Bronchial epithelial cell (primary cell): ENCODE measurements at places on chromosomes 12 and 14.

DNA sequence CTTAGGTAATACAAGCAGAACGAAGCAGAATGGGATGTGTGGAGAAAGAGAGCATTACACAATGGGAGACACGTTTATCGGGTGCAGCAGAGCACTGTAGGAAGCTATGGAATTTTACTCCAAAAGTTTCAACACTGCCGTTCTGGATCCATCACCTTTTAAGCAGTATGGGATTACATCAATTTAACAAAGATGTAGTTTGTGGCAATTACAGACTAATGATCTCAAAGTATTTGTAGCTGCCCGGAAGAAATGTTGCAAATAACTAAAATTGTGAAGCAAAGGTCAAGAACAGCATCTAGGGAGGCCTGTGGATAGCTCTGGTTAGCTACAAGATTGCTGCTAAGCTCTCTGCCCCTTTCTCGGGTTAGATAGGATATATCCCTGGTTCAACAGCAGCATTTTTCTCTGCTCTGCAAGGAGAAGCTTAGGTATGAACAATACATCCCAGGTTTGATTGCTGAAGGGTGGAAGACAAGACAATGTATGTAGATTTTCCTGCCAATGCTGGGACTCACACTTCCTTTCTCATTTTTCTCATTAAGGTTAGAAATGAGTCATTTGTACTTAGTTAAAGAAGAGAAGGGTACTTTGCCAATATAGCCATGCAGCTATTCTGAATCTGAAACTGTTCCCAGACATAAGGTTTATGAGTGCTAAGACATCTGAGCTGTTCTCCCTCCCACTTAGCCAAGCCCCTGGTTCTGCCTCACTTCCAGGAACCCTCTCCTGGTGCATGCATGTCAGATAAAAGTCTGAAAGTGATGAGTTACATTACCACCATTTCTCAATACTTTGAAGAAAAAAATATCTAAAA, 75.0 kb upstream of the HIF1A start:
- peak; percentile 61 for DNase-seq

DNA sequence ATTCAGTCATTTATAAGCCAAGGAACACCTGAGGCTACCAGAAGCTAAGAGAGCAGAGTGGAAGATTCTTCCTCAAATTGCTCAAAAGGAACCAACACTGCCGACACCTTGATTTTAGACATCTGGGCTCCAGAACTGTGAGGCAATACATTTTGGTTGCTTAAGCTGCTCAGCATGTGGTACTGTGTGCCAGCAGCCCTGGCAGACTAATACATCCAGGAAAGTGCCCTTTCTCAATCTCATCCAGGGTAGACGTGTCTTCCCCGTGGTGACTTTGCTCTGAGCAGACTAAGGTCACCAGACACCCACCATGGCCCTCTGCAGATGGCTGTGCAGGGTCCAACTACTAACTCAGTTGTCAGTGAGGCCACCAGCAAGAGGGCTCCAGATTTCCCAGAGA, 122.8 kb downstream of the VRK1 start:
- no peak for DNase-seq

DNA sequence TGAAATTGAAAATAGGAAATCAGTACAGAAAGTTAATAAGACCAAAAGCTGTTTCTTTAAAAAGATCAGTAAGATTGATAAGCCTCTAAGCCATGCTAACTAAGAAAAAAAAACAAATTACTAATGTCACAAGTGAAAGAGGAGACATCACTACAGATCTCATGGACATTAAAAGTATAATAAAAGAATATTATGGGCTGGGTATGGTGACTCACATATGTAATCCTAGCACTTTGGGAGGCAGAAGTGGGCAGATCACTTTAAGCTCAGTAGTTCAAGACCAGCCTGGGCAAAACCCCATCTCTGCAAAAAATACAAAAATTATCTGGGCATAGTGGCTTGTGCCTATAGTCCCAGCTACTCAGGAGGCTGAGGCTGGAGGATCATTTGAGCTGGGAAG, 30.5 kb downstream of the B4GALNT3 start:
- no peak for DNase-seq

- DNase-seq, result peak; percentile 97
Observed at GRCh38 chr12:96486751-96487613, 2.4 kb upstream of the CFAP54 start.

DNA sequence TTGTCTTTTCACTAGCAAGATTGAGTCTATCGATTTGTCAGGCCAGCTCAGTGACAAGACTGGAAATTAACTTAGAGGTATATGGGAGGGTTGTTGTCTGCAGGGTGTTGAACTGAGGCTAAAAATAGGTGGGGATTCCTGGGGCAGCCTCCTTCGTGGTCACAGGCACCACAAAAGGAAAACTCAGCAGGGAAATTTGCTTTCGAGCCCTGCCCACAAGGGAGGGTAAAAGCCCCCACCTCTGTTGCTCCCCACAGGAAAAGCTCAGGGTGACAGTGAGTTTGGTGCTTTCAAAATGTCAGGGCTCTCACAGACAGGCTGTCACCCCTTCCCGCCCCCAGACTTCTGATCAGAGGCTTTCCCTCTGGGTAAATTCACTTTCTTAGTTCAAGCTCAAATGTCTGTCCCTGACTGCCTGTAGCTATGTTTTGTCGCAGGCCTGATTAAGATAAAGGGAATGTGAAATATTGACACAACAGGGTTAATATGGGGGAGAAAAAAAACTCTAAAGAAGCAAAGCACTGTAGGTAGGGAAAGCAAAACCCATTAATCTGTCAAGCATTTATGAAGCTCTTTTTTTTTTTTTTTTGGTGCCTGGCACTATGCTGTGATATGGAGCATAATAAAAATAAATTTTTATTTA, 11.7 kb upstream of the NFKBIA start:
- no peak for DNase-seq

DNA sequence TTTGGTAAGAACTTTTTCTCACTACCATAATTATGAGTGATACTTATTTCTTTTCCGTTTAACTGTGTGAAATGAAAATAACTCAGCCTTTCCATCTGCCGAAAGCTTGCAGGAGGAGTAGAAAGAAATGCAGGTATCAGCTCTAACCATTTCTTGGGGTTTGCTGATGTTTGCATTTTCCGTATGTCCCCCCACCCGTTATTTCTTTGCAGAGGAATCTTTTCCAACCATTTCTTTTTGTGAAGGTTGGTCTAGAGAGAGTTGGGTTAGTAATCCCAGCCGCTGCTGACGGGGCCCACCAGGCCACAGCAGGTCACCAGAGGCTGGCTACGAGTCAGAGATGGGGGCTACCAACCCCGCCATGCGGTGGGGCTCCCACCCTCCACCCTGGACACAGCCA, 7.0 kb upstream of the PIWIL1 start:
- DNase-seq, result no peak
